Caco-2 (cell line): ENCODE measurements at places on chromosomes 2 and 18. TPM values are rescaled to one million over a fixed set of nuclear protein-coding genes. Genes with fewer than 3 reads are reported as not detected.

The NYAP2 gene
- 0.07 and 0.11 TPM in 2 replicates for total RNA-seq

- DNase-seq: no peak
Observed at GRCh38 chr18:3612315-3612714, 162.3 kb downstream of the TGIF1 start.

The LBX2 gene
- total RNA-seq: 11.1 and 11.4 TPM in 2 replicates

GRCh38 chr2:144042751-144043150 lies 477.2 kb downstream of the ZEB2 start:
- DNase-seq: no peak

The CYP27A1 gene
- total RNA-seq: 20.9 and 26.8 TPM in 2 replicates

DNA sequence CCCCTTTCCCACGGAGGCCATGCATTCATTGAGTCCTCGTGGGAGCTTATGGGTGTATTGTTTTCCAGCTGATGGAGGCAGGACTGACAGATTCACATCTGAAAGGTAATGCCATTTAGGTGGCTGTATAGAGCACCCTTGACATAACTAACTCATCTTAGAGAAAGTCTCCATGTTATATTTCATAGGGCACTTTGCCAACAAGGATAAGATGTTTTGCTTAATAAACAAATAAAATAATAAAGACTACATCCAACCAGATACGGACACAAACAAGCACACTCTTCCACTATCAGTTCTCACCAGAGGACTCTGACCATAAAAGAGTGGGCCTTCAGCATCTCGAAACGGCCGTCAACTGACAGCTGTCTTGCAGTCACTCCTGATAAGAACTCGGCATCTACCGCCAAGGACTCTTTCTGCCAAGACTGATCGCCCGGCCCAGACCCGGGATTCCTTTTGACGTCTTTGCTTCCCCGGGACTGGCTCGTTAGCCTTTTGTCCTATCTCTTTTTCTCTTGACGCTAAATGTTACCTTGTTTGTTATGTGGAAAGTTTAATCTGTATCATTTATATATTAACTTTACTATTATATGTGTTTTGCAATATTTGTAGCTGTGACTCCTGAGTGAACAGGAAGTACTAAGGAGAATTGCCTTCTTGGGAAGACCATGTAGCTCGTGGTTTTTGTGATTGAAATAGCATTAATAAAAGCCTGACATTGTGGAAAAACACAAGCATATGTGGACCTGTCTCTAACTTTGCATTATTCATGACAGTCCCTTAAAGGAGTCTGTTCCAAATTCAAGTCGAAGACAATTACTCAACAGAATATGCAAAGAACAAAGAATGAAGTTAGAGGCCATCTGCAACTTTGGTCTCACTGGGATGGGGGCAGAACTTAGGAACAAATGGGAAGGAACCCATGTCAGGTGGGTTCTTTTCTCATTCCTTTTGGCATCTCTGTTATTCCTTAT lies 195.1 kb downstream of the LPIN1 start:
- DNase-seq: no peak

The METTL21A gene
- total RNA-seq: 31.0 and 34.0 TPM in 2 replicates

The ABCG8 gene
- total RNA-seq: 0.12 TPM in 1 of 2 replicates, not detected in the other

DNA sequence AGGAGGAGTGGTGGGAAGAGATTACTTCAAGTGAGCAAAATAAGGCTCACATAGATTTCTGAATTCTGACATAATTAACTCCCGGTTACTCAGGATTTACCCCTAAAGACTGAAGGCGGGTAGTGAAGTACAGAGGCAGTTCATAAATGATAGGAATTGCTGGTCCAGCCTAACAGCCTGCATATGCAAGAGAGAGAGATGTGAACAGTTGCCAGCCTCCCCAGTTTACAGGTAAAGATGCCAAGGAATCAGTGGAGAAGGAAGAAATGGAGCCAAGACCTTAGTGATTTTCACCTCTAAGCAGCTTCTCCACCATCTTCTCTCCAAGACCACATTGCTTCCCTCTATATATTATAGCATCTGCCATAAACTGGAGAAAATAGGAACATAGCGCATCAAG lies 91.8 kb upstream of the THUMPD2 start:
- no peak for DNase-seq

The DOK6 gene
- not detected in 2 replicates for total RNA-seq

The AGAP1 gene
- 39.5 and 41.7 TPM in 2 replicates for total RNA-seq

- no peak for DNase-seq
Observed at GRCh38 chr2:239550357-239550756, 149.5 kb upstream of the HDAC4 start.

The RBBP8 gene
- 44.4 and 46.7 TPM in 2 replicates for total RNA-seq

DNA sequence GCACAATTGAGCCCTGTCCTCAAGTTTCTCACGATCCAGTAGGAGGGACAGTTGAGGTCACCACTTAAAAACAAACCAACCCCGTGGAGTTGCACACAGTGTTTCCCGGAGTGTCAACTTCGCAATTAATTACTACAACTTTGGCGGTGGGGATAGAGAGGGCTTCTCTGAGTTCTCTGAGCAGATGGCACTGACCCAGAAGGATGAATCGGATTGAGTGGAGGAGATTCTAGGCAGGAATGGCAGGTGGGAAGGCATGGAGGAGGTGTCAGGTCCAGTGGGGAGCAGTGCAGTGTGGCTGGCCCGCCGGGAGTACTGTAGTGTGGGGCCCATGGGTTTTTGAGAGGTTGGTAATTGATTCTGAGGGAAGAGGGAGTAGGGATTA lies 12.0 kb downstream of the SIX3 start:
- no peak for DNase-seq

DNA sequence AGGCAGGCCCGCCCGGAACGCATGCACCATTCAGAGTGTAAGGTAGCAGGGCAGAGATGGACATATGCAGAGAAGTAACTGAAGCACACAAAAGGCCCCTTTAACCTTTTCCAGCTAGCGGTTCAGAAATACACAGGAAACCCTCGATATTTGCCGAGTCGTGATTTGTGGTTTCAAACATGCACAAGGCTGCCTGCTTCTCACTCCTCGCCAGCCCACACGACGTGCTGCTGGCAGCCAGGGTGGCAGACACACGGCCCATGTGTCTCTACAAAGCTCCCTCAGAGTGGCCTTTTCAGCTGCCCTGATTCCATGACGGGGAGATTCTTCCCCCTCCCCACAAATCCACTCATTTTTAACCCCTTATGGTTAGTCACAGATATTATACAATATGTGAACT lies 23.6 kb downstream of the ZBTB7C start:
- no peak for DNase-seq

DNA sequence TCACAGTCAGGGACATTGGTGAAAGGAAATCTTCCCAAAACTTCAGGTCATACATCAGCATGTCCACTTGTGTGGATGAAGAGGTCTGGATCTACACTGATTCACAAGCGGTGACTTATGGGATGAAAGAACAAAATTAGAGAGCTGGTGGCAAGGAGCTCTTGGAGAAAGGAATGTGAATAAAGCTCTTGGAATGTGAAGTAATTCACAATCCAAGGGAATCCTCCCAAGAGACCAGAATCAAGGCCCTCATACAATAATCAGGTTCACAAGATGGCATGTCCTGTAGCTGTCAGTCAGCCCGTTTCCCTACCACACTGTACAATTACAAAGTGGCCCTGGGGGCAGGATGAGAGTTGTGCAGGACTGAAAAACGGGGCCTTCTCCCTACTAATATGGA lies 96.2 kb downstream of the MRPS9 start:
- DNase-seq: no peak

DNA sequence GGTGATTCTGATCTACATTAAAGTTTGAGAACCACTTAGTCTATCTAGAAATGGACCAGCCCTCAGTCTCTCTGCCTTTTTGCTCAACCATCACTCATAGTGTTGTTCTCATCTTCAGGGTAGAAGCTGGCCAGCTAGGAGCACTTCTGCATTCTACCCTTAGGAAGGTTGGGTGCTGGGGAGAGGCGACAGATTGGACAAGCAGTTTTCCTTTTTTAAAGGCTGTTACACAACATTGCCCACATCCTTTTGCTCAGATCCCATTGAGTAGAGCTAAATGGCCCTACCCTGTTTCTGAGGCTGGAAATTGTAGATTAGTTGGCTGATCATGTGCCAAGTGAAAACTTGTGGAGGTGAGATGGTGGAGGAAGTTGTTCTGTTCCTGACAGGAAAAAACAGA lies 35.6 kb downstream of the OSBPL6 start:
- DNase-seq: no peak

DNA sequence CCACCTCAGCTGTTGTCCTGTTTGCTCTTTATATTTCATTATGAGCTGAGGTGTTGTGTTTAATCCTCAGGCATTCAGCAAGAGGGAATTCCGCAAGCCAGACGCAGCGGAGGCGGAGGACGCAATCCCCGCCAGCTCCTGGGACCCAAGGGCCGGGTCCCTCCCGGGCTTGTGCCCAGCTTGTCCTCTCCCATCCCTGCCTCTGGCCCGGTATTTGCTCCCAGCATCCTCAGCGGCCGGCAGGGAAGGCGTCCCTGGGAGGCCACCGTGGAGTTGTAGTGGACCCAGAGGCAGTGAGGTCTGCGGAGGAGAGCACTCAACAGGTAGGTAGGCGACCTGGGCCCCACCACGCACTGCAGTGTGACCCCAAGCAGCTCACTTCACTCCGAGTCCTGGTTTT lies 42.5 kb upstream of the FOSL2 start:
- no peak for DNase-seq

The NTSR2 gene
- not detected in 2 replicates for total RNA-seq
